Activated naive CD8-positive, alpha-beta T cell treated with anti-CD3 and anti-CD28 coated beads, Interleukin-2, amount 10 ng/mL, durations not matched to agents 7 days and 5 days (primary cell): ENCODE measurements at places on chromosomes 5 and 9. TPM values are rescaled to one million over a fixed set of nuclear protein-coding genes. Genes with fewer than 3 reads are reported as not detected.
A peak's percentile ranks its signal among the peaks of the same experiment; 100 is the strongest.

The NSD1 gene
- total RNA-seq = 96.2 TPM

The NPR3 gene
- 0.17 TPM for total RNA-seq

The NMUR2 gene
- total RNA-seq = not detected

GRCh38 chr9:91006046-91006445 lies 204.4 kb downstream of the SYK start:
- H3K4me3 ChIP-seq = no peak overlapping the region
- no peaks in the 10 kb centered on the region for H3K36me3 ChIP-seq
- H3K4me1 ChIP-seq = no peaks in the 10 kb centered on the region
- no peak overlapping the region for H3K27ac ChIP-seq

DNA sequence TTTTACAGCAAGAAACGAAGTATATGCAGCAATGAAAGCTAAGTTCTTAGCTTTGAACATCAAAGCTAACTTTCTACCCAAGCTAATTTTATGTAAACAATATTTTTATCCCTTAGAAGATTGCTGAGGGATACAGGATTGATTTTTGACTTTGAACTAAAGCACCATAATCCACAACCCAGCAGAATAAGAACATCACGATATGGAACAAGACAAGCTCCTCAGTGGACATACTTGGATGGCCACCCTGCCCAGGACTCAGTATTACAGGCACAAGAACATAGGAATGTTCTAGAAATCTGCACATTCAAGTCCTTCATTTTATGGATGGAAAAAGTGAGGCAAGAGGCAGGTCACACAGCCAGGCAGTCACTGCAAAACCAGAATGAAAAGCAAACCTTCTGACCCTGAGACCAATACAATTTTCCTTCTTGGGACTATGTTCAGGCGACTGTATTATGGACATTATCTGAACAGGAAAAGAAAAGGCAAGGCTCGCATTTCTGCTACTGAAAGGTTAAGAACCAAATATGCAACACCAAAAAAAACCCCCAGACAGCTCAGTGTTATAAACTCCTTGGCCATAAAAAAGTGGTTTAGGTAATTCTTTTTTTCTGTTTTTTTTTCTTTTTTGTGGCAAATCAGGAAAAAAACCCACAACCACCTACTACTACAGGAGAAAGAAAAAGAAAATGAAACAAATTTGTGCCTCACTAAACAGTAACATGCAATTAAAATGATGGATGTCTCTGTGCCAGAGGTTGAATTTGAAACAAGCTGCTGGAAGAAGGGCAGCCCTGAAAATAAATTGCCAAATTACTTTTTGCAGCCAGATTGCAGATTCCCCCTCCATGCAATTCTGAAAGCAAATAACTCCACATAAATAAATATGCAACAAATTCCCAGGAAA lies 25.4 kb downstream of the EPB41L4B start:
- no peak for DNase-seq
- H3K27ac ChIP-seq = no peak overlapping the region
- H3K27me3 ChIP-seq = peaks cover 26% of the 10 kb centered on the region
- H3K4me3 ChIP-seq = peak overlapping the region; percentile 29

DNA sequence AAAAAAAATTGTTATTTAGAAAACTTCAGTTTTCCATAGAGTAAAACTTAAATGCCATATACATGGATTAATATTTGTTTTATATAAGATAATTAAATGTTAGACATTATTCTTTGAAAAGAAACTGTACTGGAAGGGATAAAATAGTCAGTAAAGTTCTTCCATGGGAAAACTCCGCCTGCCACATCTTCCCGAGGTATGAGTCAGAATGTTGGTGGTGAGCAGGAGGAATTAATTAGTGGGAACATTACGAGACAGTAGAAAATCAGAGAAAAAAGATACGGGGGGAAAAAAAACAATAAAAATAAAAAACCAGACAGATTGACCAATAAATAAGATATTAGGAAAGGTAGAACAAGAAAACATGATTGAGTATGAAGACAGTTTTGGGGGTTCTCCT lies 930.3 kb upstream of the C9orf72 start:
- no peaks in the 10 kb centered on the region for H3K27me3 ChIP-seq
- no peaks in the 10 kb centered on the region for H3K36me3 ChIP-seq

DNA sequence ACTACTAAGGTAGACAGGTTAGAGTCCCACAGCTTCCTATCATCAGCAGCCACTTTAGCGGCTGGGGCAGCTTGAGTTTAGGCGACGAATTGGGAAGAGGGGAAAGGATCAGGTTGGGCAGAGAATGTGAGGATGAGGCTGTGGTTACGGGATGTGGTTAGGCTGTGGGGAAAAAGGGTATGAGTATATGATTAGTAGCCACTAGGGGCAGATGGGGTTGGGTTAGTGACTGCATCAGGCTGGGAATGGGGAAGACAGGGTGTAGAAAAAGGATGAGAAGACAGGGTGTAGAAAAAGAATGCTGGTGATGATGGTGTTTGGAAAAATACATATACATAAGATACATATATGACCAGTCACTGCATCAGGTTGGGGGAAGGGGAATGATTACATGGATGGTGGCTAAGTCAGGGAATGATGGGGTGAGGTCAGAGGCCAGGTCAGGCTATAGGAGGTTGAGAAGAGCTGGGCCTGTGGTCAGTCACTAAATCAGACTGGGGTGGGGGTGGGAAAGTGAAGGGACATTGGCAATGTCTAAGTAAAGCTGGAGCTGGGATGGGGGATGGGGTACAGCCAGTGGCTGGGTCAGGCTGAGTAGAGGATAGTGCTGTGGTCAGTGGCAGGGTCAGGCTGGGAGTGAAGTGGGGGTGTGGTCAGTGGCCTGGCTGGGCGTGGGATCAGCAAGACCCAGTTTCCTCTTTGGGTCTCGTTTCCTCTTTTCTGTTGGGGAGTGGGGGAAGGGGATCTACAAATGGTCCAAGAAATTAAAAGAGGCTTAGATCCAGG lies 2.1 kb downstream of the TLN1 start:
- peaks cover 17% of the 10 kb centered on the region for H3K4me1 ChIP-seq
- no peak for DNase-seq
- no peak overlapping the region for H3K4me3 ChIP-seq
- H3K27me3 ChIP-seq = no peaks in the 10 kb centered on the region

- peaks cover 22% of the 10 kb centered on the region for H3K36me3 ChIP-seq
- no peak overlapping the region for H3K4me3 ChIP-seq
- H3K27me3 ChIP-seq = no peaks in the 10 kb centered on the region
Measured at GRCh38 chr5:10220248-10220647, 29.4 kb downstream of the ATPSCKMT start.

DNA sequence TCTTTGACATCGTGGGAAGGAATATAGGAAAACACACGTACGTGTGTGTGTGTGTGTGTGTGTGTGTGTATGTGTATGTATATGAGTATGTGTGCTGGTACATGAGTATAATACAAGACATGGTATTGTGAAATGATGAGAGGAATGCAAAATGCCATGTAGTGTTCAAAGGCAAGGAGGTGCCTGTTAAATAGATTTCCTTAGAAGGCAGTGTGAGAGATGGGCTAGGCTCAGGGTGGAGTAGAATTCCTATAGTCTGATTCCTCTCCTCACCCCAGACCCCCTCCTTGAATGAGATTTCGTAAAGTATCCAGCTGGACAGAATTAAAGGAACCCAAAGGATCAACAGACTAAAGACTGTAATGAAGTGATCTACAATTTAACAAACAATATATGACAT lies 11.1 kb downstream of the GPR21 start:
- peaks cover 19% of the 10 kb centered on the region for H3K36me3 ChIP-seq
- H3K4me3 ChIP-seq = no peak overlapping the region
- no peaks in the 10 kb centered on the region for H3K4me1 ChIP-seq
- no peaks in the 10 kb centered on the region for H3K27me3 ChIP-seq
- no peak for DNase-seq

DNA sequence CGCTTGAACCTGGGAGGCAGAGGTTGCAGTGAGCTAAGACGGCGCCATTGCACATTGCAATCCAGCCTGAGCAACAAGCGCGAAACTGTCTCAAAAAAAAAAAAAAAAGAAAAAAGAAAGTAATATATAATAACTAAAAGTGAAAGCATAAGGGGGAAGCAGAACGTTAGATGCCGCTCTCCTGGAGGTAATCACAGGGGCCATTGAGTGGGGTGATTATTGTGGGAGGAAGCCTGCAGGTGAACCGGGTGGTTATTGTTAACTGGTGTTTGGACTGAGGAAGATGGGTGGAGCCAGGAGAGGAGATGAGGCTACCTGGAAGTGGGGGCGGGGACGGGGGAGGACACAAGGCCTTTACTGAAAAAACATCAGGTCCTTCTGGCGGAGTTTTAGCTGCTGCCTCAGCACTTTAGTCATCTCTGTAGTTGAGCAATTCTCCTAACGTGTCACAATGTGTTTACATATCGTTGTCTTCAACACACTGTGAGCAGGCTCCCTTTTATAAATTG lies 5.3 kb upstream of the TJP2 start:
- H3K4me3 ChIP-seq = peak overlapping the region; percentile 71
- no peaks in the 10 kb centered on the region for H3K36me3 ChIP-seq
- DNase-seq = peak; percentile 36
- H3K4me1 ChIP-seq = peaks cover 12% of the 10 kb centered on the region

- no peak overlapping the region for H3K27ac ChIP-seq
- no peak overlapping the region for H3K4me3 ChIP-seq
- DNase-seq = no peak
- no peaks in the 10 kb centered on the region for H3K36me3 ChIP-seq
- H3K27me3 ChIP-seq = no peaks in the 10 kb centered on the region
Measured at GRCh38 chr5:122322801-122323548, 10.9 kb downstream of the SNCAIP start.

GRCh38 chr9:11063263-11063662 lies 450.5 kb upstream of the PTPRD start:
- no peak for DNase-seq
- H3K27me3 ChIP-seq = no peaks in the 10 kb centered on the region
- H3K36me3 ChIP-seq = no peaks in the 10 kb centered on the region

GRCh38 chr5:10498350-10498749 lies 56.7 kb downstream of the ROPN1L start:
- peaks cover 2% of the 10 kb centered on the region for H3K36me3 ChIP-seq
- H3K27me3 ChIP-seq = no peaks in the 10 kb centered on the region
- H3K4me1 ChIP-seq = peaks cover 1% of the 10 kb centered on the region
- H3K4me3 ChIP-seq = no peak overlapping the region

DNA sequence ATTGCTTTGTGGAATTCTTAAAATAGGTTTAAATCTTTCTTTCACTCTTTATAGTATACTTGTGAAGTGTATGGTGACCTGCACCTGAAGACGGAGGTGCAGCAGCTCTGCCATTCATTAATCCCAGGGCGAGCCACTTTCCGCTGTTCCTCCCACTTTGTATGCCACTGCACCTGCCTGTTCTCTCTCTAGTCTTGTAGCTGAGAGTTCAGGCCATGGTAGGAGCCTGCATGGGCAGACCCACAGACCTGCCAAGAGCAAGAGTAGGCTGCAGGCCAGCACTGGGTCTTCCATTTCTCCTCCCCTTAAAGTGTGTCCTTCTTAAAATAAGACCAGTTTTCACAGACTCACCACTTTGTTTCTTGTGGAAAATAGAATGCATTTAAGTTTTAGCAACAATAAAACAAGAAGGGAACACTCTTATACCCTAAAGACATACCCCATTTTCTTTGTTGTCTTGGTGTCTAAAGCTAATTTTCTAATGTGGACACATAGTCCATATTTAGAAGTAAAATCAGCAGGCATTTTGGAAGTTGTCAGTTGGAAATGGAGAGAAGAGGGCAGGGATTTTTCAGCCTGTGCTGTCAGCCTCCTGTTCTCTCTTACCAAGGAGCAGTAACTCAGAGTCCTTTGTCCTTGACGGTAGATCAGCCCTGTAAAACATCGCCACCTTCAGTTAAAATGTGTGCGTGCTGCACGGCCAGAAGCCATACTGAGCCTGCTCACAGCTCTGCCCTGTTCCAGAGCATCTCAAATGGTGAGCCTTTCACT lies 103.2 kb downstream of the SNCAIP start:
- no peaks in the 10 kb centered on the region for H3K36me3 ChIP-seq
- H3K27ac ChIP-seq = no peak overlapping the region
- no peaks in the 10 kb centered on the region for H3K27me3 ChIP-seq
- H3K4me3 ChIP-seq = no peak overlapping the region
- H3K4me1 ChIP-seq = no peaks in the 10 kb centered on the region

- H3K4me3 ChIP-seq = no peak overlapping the region
- no peak for DNase-seq
- no peak overlapping the region for H3K27ac ChIP-seq
- peaks cover 35% of the 10 kb centered on the region for H3K4me1 ChIP-seq
- no peaks in the 10 kb centered on the region for H3K27me3 ChIP-seq
Measured at GRCh38 chr9:71755230-71755629, 13.1 kb downstream of the CEMIP2 start.

DNA sequence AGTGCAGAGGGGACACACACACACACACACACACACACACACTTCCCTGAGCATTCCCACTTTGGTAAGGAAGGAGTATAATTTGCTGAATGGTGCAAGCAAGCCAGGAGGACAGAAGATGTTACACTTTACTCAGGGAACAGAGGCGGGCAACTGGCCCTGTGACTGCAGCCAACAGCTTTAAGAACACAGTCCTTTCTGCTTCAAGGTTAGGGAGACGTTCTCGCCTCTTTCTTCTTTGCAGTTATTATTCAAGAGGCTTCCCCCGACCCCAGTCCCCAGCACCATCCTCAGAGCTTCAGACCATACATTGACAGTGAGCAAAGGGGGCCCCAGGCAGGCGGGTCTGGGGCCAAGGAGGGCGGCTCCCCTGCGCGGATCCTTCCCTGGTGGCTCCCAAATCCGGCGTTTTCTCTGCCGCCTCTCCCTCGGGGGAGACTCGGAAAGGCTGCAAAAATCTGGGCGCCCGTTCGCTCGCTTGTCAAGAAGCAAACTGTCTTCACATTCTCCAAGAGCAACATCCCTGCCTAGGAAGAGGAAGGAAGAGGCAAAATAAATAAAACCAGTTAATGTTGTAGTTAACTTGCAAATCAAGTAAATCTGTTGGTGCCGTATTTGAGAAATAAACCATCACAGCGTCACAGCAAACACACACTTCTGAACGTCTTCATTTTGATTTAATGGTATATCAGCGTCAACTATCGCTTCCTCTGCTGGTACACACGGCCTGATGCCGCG lies 3.8 kb upstream of the LHX2 start:
- H3K27ac ChIP-seq = peak overlapping the region; percentile 61
- peaks cover 83% of the 10 kb centered on the region for H3K27me3 ChIP-seq
- H3K4me1 ChIP-seq = peaks cover 15% of the 10 kb centered on the region
- no peaks in the 10 kb centered on the region for H3K36me3 ChIP-seq

DNA sequence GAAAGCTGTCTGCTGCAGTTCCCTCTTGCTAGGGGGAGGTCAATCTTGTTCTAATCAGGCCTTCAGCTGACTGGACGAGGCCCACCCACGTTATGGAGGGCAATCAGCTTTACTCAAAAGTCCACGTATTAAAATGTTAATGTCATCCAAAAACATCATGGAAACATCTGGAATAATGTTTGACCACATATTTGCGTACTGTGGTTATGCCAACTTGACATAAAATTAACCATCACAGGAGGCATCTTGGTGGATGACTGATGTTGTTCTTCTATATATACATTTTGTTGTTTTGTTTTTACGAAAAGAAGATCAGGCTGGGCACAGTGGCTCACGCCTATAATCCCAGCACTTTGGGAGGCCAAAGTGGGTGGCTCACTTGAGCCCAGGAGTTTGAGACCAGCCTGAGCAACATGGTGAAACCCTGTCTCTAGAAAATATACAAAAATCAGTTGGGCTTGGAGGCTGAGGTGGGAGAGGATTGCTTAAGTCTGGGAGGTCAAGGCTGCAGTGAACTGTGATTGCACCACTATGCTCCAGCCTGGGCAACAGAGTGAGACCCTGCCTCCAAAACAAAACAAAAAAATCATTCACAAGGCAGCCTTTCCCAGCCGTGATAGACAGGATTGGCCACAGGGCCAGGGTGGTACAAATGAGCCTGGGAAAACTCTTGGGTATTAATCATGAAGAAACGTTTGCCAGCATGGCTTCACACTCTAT lies 33.8 kb upstream of the PRXL2C start:
- no peak for DNase-seq
- peaks cover 2% of the 10 kb centered on the region for H3K36me3 ChIP-seq
- H3K27ac ChIP-seq = no peak overlapping the region

GRCh38 chr5:155947394-155948062 lies 379.4 kb upstream of the SGCD start:
- DNase-seq = no peak
- H3K27me3 ChIP-seq = peaks cover 11% of the 10 kb centered on the region
- no peaks in the 10 kb centered on the region for H3K36me3 ChIP-seq
- H3K4me1 ChIP-seq = peaks cover 4% of the 10 kb centered on the region
- H3K27ac ChIP-seq = no peak overlapping the region
